ENCODE measurements at places on chromosomes 16 and 17. TPM values are rescaled to one million over a fixed set of nuclear protein-coding genes. Genes with fewer than 3 reads are reported as not detected.

The IRX3 gene
- total RNA-seq: 0.65 TPM

The CCL7 gene
- total RNA-seq: 1.0 TPM

The C16orf74 gene
- total RNA-seq: 6.9 TPM

The DLX4 gene
- not detected for total RNA-seq

The TNP2 gene
- not detected for total RNA-seq

The PPY gene
- not detected for total RNA-seq

The BCO1 gene
- total RNA-seq: 0.28 TPM

The NECAB2 gene
- total RNA-seq: 0.14 TPM

The LITAF gene
- total RNA-seq: 57.9 TPM

The PEMT gene
- total RNA-seq: 18.6 TPM

The MAP3K14 gene
- 2.2 TPM for total RNA-seq
